Activated naive CD4-positive, alpha-beta T cell treated with anti-CD3 and anti-CD28 coated beads, Interleukin-2, amount 10 ng/mL, durations not matched to agents 7 days and 5 days (primary cell): ENCODE measurements at places on chromosomes 11 and 22.

- H3K27ac ChIP-seq = no peak overlapping the region
- no peak overlapping the region for H3K4me3 ChIP-seq
- no peaks in the 10 kb centered on the region for H3K4me1 ChIP-seq
- no peaks in the 10 kb centered on the region for H3K27me3 ChIP-seq
Observed at GRCh38 chr11:105598371-105598770, 11.5 kb upstream of the GRIA4 start.

- H3K4me3 ChIP-seq = no peak overlapping the region
- H3K36me3 ChIP-seq = no peaks in the 10 kb centered on the region
- no peaks in the 10 kb centered on the region for H3K27me3 ChIP-seq
Observed at GRCh38 chr11:70543611-70544010, 145.3 kb downstream of the CTTN start.

DNA sequence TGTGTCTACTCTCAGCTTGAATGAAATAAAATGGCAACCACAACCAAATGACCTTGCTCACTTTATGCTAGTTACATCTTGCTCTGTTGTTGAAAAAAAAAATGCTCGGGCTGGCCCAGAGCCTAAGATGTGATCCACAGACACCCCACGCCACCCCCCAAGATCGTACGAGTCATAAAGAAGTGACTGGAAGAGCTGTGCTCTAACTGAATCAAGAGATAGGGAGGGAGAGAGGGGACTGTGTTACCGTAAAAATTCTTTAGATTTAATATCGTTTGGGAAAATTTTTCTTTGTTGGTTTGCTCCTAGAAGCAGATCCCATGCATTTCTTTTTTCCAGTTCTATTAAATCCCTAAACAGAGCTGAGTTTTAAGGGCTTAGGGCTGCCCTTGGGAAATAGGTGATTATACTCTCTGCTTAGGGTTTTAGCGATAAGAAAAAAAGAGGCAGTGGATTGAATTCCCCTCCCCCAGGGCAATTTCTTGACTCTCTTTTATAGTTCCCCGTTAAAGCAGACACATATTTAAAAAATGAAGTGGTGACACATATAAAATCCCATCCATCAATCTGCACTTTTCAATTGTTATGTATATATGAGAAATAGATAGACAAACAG lies 14.5 kb downstream of the MAML2 start:
- H3K4me3 ChIP-seq = no peak overlapping the region
- no peak for DNase-seq
- peaks cover 56% of the 10 kb centered on the region for H3K4me1 ChIP-seq

DNA sequence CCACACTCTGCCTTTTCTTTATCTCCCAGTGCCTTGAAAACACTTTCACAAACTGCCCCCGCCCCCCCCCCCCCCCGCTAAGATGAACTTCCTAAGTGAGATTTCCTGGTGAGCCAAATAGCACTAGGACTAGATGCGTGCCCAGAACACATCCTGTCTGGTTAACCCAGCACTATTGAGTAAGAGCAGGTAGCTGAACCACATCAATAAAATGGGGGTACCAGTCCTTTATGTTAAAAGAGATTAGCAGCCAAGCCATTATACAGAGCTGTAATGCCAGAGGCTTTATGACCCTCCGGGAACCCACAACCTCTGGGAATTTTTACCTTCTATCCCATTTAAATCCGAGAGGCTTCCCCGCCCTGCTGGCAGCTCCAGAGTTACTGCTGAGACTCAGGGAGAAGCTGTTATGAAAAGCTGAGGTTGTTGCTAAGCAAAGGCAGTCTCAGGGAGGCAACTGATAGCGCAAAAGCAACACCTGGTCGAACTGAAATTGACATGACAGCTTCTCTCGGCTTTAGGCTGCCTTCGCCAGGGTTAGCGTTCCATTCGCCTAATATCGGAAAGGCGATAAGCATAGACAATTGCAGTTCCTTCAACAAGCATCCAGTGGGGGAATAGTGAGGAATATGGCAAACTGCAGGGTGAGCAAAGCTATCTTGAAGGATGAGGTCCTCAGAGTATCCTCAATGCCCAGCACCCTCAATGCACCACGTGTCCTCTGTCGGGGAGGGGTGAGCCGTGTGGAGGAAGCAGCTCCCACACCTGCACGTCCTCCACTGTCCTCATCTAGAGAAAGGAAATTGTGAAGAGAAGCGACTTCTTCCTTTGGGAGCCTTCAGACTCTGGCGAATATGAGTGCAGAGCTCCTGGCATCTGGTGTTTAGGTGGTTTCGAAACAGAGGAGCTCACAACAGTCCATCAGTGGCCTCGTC lies 977.0 kb downstream of the NTM start:
- no peak for DNase-seq
- no peaks in the 10 kb centered on the region for H3K27me3 ChIP-seq
- H3K27ac ChIP-seq = no peak overlapping the region
- H3K4me1 ChIP-seq = no peaks in the 10 kb centered on the region
- no peaks in the 10 kb centered on the region for H3K36me3 ChIP-seq

- no peak overlapping the region for H3K4me3 ChIP-seq
- no peaks in the 10 kb centered on the region for H3K36me3 ChIP-seq
- H3K27ac ChIP-seq = no peak overlapping the region
- DNase-seq = no peak
- H3K4me1 ChIP-seq = no peaks in the 10 kb centered on the region
- H3K27me3 ChIP-seq = peaks cover 31% of the 10 kb centered on the region
Observed at GRCh38 chr11:125333354-125334073, 162.6 kb downstream of the FEZ1 start.

DNA sequence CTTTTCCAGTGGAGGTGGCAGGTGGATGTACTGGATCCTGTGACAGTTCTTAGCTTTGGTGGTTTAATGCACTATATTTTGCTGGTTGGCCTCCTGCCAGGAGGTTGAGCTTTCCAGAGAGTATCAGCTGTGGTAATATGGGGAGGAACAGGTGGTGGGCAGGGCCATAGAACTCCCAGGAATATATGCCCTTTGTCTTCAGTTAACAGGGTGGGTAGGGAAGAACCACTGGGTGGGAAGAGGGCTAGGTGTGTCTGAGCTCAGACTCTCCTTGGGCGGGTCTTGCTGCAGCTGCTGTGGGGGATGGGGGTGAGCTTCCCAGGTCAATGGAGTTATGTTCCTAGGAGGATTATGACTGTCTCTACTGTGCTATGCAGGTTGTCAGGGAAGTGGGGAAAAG lies 203.8 kb downstream of the DLG2 start:
- H3K27ac ChIP-seq = no peak overlapping the region
- DNase-seq = no peak
- no peaks in the 10 kb centered on the region for H3K27me3 ChIP-seq

DNA sequence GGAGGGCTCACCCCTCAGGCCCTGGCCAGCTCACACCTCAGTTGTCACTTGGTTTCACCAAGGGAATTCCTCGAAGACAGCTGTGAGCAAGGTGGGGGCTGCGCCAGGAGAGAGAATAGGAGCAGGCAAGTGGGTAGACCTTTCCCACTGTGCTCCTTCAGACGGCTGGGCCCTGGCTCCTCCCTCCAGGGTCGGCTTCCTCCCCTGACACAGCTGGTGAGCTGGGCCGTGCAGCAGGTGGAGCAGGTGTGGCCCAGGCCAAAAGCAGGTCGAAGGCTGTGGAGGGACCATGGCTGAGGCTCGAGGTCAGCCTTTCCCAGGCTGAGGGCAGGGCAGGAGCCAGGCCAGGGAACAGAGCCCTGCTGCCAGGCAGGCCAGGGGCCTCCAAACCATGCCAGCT lies 12.5 kb upstream of the MYRF start:
- no peaks in the 10 kb centered on the region for H3K4me1 ChIP-seq
- no peak overlapping the region for H3K4me3 ChIP-seq
- no peak overlapping the region for H3K27ac ChIP-seq
- no peaks in the 10 kb centered on the region for H3K36me3 ChIP-seq

- H3K27ac ChIP-seq = peak overlapping the region; percentile 84
- peaks cover 23% of the 10 kb centered on the region for H3K4me1 ChIP-seq
- DNase-seq = peak; percentile 62
- H3K36me3 ChIP-seq = no peaks in the 10 kb centered on the region
- H3K27me3 ChIP-seq = peaks cover 52% of the 10 kb centered on the region
Observed at GRCh38 chr22:26610072-26610958, 7.5 kb downstream of the CRYBB1 start.

GRCh38 chr22:32591620-32592019 lies 117.0 kb downstream of the FBXO7 start:
- no peaks in the 10 kb centered on the region for H3K4me1 ChIP-seq
- peaks cover 6% of the 10 kb centered on the region for H3K27me3 ChIP-seq
- H3K27ac ChIP-seq = no peak overlapping the region
- no peaks in the 10 kb centered on the region for H3K36me3 ChIP-seq
- DNase-seq = no peak

GRCh38 chr22:24442352-24442744 lies 14.9 kb downstream of the ADORA2A start:
- H3K4me3 ChIP-seq = no peak overlapping the region
- peak overlapping the region; percentile 37 for H3K27ac ChIP-seq
- no peaks in the 10 kb centered on the region for H3K27me3 ChIP-seq
- peaks cover 27% of the 10 kb centered on the region for H3K36me3 ChIP-seq
- H3K4me1 ChIP-seq = peaks cover 25% of the 10 kb centered on the region
- no peak for DNase-seq
